CD4-positive, alpha-beta T cell treated with Interleukin-15 for 4 hours (primary cell): ENCODE measurements at places on chromosomes 11 and 22.

DNA sequence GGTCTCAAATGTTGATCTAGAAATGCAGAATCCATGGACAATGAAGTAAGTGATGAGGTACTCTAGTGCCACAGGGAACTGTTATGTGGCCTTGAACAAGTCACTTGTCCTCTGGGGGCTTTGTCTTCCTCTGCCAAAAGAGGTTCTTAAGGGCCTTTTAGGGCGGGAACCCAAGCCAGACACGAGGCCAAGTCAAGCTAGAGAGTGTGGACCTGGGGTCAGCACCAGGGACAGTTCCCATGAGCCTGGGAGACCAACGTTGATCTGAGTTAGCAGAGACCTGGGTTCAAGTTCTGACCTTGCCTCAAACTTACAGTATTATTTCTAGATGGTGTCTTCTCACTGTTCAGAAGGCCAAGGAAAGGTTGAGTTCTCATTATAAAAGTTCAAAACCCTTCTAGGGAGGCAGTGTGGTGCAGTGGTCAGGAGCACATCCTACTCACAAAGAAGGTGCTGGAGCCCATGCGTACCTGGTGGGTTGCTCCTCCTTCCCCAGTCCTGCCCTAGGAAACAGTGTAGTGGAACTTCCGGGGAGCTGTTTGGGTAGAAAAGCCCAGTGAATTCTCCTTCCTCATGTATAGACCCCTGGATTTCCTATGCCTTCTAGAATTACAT is 121.5 kb downstream of the CHST1 start:
- DNase-seq, result no peak

- DNase-seq, result no peak
These were observed 17.7 kb upstream of the TALDO1 start for GRCh38 chr11:729492-730074.

- DNase-seq, result no peak
These were observed at the start of gene TIMP3 for GRCh38 chr22:32801537-32802236. Gene TIMP3 (plus strand): TSS chr22:32801705. CDS start chr22:32802002, 297 bp downstream.

- DNase-seq, result no peak
These were observed 27.3 kb upstream of the NFAM1 start for GRCh38 chr22:42459287-42460063.
